ENCODE measurements at places on chromosomes 4 and X.

DNA sequence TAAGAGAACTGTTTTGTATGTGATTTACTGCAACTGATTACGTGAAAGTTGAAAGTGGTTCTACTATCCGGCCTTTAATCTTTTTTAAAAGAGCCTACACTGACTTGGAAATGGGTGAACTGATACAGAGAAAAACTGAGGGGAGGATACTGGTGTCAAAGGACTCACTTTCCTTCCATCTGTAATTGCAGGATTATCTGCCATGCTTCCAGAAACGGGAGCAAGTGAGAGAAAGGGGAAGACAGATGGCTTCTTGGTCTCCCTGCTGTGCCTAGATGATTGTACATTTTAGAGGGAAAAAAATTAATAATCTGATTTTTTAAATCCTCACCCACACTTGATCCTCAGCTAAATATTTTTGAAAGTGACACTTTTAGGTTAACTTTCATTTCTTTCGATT is 88.3 kb upstream of the GRID2 start:
- DNase-seq = no peak

DNA sequence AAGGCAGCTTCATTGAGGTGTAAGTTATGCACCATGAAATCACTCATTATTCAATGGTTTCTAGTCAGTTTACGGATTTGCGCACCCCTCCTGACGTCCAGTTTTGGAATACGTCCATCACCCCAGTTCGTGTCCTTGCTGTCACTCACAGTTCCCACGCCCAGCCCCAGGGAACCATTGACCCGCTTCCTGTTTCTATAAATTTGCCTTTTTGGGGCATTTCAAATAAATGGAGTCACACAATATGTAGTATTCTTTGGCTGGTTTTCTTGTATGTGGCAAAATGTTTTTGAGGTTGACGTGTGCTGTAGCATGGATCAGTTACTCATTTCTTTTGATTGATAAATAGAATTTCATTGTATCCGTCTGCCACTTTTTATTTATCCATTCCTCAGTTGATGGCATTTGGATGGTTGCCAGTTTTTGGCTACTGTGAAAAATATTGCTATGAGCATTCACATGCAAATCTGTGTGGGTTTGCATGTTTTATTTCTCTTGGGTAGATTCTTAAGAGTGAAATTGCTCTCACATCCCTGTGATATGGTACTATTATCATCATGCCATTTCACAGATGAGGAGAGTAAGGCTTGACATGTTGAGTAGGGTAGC is 18.4 kb upstream of the SORCS2 start:
- no peak for DNase-seq

- DNase-seq = no peak
These were observed 82.1 kb downstream of the NHSL2 start for GRCh38 chrX:71992711-71993110.

GRCh38 chr4:79083406-79084010 is 144.3 kb upstream of the PAQR3 start:
- no peak for DNase-seq

DNA sequence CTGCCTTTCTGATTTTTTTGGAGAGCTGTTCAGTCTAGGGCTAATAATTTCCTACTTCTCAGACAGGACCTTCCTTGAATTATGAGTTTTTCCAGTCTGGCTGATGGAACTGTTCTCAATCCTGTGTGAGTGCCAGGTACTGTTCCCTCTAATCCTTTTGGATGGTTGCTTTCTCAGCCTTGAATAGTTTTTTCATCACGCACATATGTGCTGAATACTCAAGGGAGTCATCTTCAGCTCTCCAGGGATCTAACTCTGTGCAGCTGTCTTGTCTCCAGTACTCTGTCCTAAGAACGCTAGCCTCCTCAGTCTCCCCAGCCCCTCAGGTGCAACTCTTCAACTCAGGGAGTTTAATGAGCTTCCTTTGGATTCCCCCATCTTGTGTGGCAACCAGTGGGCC is 93.2 kb downstream of the GASK1B start:
- no peak for DNase-seq

DNA sequence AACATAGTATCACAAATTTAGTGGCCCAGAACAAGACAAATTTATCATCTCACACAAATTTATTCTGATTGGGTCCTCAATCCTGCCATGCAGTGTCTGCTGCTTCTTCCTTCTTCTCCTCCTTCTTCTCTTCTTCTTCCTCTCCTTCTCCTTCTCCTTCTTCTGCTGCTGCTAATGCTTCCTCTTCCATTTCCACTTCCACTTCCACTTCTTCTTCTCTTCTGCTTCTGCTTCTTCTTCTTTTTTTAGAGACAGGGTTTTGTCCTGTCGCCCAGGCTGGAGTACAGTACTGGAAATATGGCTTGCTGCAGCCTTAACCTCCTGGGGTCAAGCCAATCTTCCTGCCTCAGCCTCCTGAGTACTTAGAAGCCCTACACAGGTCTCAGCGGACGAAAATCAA is 37.5 kb downstream of the FGFBP1 start:
- no peak for DNase-seq

- DNase-seq = no peak
These were observed 1467.4 kb downstream of the C4orf33 start for GRCh38 chr4:130563185-130563888.

- no peak for DNase-seq
These were observed 2329.9 kb downstream of the ARAP2 start for GRCh38 chr4:33914386-33914785.

GRCh38 chr4:53591372-53591892 is at the start of gene LNX1:
LNX1 (minus strand) TSS chr4:53591486; CDS start chr4:53574002, 17,484 bp downstream.
- no peak for DNase-seq

DNA sequence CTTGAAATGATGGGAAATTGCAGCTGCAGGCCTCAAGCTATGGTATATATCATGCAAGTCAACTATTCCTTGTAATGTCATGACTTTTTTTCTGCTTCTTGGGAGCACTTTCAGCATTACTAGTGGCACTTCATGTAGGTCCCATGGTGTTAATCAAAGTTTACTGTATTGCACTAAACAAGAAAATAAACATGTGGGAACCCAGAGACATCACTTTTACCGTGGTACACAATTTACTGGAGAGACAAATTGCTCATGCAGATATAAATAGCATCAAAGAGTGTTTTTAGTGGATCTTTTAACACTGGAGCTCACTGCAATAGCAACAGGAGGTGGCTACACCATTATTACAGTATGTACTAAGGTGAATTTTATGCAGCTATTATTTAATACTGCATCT is 79.2 kb downstream of the UNC5C start:
- DNase-seq = no peak

DNA sequence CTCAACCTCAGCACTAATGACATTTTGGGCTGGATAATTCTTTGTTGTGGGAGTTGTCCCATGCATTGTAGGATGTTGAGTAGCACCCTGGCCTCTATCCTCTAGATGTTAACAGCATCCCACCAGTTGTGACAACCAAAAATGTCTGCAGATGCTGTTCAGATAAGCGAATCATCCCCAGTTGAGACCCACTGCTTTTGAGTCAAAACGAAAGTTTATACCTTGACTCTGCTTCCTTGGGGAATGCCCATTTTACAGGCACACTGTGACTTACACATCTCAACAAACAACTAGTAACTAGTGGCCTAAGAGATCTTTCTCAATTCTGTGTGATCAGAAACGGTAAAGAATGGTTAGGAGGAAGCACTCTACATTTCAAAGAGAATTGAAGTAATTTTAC is 37.0 kb downstream of the SEPSECS start:
- no peak for DNase-seq

All from stimulated activated CD4-positive, alpha-beta T cell treated with anti-CD3 and anti-CD28 coated beads, TNF-alpha, amount 100 ng/mL, for 4 hours (primary cell).